ENCODE measurements at places on chromosomes 13 and 19.

DNA sequence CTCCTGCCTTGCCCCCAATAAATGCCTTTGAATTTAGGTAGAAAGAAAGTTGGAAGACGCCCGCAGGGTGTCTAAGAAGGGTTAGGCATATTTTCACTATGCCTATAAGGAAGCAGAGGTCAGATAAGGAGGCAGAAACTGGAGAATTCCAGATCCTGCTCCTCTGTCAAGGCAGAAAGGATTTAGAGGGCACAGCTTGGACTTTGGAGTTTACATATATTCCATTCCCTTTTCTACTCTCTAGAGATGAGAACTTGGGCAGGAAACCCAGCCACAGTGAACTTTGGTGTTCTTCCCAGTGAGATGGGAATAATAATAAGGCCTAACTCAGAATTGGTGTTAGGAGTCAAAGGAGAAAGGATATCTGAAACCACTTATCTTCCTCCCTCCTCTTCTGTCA lies 37.4 kb downstream of the CCNE1 start:
- no peak for DNase-seq

GRCh38 chr19:50197348-50197747 lies 6.1 kb upstream of the MYH14 start:
- DNase-seq, result no peak

DNA sequence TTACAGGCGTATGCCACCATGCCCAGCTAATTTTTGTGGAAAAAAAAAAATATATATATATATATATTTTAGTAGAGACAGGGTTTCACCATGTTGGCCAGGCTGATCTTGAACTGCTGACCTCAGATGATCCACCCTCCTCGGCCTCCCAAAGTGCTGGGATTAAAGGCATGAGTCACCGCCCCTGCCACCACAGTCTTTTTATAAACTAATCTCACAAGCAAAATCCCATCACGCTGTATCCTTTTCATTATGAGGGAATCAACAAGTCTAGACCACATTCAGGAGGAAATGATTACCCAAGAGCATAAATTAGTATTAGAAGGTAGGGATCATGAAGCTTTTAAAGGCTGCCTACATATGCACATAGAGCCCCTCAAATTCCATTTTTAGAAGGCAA lies 210.6 kb upstream of the NBEA start:
- no peak for DNase-seq

GRCh38 chr13:25136880-25137787 lies 35.0 kb downstream of the AMER2 start:
- DNase-seq, result no peak

GRCh38 chr19:16566161-16566560 lies 6.1 kb downstream of the SLC35E1 start:
- no peak for DNase-seq

DNA sequence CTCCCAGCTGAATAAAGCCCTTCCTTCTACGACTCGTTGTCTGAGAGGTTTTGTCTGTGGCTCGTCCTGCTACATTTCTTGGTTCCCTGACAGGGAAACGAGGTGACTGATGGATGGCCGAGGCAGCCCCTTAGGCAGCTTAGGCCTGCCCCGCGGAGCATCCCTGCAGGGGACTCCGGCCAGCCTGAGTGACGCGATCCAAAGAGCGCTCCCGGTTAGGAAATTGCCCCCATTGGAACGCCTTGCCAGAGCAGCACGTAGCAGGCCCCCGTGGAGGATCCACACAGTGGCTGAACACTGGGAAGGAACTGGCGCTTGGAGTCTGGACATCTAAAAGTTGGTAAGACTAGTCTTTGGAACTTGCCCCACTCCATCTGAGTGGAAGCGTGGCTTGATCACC lies 296.8 kb upstream of the SGCG start:
- no peak for DNase-seq

DNA sequence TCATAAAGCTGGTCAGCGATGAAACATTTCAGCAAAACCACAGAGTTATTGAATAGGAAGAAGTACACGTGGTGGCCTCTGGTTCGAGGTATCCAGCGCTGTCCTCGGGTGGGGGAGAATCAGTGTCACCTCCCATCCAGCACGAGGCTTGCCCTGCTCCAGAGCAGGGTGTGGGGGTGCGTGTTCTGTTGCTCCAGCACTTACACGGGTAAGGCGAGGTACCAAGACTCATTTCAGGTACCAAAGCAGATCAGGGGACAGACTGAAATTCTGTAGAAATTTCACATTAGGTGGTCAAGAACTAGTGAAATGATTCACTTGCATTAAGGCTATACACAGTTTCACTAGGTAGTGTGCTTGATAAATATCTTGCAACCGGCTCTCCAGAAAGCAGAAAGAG lies 164.2 kb upstream of the SOX1 start:
- DNase-seq, result no peak

DNA sequence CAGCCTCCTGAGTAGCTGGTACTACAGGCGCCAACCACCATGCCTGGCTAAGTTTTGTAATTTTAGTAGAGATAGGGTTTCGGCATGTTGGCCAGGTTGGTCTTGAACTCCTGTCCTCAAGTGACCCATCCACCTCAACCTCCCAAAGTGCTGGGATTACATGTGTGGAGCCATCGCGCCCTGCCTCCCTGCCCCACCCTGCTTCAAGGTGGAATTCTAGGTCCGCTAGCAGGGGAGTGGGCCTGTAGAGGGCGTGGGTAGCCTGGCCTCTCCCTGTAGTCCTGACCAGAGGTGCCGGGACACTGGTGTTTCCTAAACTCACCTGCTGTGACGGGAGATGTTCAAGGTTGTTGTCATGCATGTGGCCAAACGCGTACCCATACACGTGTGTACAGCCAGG lies 398 bp downstream of the SLC25A41 start:
- DNase-seq, result no peak

DNA sequence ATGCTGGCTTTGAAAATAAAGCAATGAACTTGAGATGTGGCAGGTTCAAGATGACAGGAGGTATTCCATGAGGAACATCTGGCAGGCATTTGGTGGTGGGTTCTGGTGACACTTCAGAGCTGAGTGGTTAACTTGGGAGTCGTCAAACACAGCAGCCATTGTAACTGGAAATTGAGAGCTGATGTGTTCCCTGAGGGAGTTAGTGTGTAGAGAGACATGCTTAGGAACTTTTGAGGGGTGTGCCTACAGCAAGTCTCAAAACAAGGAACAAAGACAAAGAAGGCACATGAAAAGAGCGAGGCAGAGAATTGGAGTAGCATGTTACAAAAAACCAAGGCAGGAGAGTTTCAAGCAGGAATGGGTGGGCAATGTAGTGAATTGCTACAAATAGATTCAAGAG lies 53.9 kb upstream of the KL start:
- no peak for DNase-seq

- DNase-seq, result no peak
These were observed 2596.2 kb downstream of the PCDH9 start for GRCh38 chr13:64633948-64634347.

DNA sequence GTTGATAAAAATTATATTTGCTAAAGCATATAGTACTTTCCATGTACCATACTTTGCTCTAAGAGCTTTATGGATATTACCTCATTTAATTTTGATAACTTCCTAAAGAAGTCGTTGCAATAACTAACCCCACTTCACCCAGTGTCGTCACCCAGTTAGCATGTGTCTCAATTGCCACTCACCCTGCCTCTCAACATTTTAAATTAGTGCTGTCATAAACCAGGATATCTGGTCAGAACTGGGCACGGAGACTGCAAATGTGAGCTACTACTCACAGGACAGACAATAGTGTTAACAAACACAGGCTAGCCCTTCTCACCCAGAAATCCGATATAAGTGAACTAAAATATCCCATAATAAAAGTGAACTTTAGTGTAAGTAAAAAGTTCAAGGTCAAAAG lies 430.6 kb downstream of the KLF12 start:
- no peak for DNase-seq

- DNase-seq, result no peak
These were observed 92.6 kb downstream of the MIPEP start for GRCh38 chr13:23796551-23796950.

GRCh38 chr13:97003071-97003470 lies 8.8 kb upstream of the OXGR1 start:
- DNase-seq, result no peak

DNA sequence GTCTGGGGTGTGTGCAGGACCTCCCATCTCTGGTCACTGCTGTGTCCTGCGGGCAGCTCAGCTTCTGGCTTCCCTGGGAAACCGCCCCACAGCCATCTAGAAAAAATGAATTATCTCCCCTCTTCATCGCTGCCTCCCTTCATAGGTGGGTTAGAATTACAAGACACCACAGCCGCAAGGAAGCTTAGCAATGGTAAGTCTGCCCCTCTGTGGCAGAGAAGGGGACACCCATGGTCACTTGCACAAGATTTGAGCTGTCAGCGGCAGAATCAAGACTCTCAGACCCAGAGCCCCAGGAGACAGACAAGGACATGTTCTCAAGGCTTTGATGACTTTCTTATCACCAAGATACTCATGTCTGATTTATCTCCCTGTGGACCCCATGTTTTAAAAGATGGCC lies 110.8 kb upstream of the PABPC3 start:
- no peak for DNase-seq

GRCh38 chr19:15137777-15138176 lies 30.6 kb downstream of the SYDE1 start:
- DNase-seq, result no peak

DNA sequence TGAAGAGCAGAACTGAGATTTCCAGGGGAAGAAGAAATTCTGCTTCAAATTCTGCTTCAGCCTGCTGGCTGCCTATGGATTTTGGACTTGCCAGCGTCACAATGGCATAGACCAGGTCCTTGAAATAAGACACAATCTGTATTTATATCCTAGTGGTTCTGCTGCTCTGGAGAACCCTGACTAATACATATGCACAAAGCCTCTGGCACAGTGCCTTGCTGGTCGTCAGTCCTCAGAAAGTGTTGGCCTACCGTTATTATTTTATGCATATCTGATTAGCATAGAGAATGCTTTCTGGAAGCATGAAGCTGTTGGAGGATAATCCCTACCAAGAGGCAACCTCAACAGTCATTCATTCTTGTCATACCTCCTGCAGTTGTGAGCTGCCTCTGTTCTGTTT lies 213.7 kb downstream of the B3GLCT start:
- DNase-seq, result no peak

DNA sequence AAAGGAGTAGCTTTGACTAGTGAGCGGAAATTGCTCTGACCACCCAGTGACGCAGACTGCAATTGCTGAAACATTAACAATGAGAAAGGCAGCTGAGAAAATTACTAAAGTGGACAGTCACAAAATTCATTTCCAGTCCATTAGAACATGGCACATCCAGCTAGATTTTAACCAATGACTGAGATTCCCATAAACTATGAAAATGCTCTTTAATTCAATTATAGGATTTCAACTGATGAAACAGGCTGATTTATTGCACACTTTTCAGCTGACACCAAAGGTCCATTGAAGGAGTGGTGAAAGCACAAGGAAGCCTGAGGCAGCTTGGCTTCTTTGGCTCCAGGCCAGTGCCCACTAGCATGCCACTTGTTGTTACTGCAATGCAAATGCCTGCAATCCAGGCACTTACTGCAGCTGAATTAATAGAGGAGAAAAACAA lies 933.4 kb downstream of the SLITRK6 start:
- peak; percentile 84 for DNase-seq

DNA sequence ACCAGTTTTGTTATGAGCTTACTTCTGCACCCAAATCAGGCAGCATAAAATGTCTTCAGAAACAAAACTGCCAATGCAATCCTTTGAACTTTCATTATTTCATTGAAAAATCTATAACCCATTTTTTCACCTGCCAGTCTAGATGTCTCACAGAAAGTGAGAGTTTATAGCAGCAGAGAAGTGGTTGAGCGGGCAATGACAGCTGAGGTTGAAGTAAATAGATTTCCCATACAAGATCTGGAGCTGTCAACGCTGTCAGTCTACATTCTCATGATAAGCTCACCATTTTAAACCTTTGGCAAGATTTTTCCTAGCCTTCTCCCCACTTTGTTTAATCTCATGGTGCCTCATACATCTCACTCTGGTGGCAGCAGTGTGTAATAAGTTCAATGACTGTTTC lies 1144.9 kb upstream of the PCDH9 start:
- DNase-seq, result no peak

DNA sequence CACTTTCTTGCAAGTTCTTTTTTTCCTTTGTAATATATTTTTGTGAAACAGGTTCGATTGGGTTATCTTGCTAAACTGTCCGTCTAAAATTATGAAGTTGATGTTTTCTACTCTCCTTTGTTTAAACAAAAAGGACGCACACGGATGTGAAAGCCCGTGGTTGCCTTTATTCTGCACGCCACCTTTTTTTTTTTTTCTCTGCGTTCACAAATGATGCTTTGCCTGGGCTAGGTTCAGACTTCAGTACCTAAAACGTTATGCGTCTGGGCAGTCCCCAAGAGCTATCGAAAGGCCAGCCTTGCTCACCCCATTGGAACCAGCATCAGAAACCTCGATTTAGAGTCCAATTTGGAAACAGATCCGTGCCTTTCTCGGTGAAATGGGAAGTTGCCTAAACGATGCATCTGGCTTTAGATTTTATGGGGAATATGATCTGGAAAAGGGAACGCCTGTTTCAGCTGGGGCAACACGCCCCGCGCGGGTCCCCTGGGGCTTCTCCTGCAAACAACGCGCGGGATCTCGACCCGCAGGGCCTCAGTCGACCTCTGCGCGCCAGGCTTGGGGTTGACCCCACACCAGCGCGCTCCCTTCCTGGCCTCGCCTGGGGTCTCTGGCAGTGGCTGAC lies 113.9 kb downstream of the KCNRG start:
- DNase-seq, result no peak

GRCh38 chr13:23679220-23679619 lies 109.0 kb downstream of the TNFRSF19 start:
- DNase-seq, result no peak

GRCh38 chr13:112747256-112747655 lies 57.4 kb downstream of the ATP11A start:
- DNase-seq, result peak; percentile 49

GRCh38 chr13:67139551-67139950 lies 90.6 kb downstream of the PCDH9 start:
- DNase-seq, result no peak

- DNase-seq, result no peak
These were observed 354.1 kb downstream of the KLF5 start for GRCh38 chr13:73412933-73413332.

DNA sequence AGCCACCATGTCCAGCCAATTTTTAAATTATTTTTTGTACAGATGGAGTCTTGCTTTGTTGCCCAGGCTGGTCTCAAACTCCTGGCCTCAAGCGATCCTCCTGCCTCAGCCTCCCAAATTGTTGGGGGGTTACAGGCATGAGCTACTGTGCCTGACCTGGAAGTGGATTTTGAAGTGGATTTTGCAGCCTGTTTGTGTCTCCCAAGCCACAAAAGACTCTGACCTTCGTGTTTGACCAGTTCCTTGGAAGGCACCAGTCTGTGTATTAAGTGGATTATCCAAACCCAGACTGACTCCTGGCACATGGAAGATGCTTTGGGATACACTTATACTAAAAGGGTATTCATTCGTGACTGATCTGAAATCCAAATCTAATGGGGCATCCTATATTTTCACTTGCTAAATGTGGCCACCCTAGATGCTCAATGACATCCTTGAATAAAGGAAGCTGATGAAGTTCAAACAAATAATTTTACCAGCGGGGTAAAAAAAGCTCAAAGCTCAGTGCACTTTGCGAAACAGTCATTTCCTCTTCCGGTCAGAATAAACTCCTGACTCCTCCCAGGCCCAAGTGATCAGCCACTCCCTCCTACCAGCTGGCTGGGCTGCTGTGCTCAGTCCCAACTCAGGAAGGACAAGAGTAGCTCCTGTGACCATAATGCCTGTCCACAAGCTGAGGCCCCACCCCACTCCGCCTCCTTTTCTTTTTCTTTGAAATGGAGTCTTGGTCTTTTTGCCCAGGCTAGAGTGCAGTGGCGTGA lies 32.6 kb upstream of the GATAD2A start:
- no peak for DNase-seq

All from posterior cingulate gyrus (tissue), 11 donors.